ENCODE measurements at places on chromosomes 4 and X. TPM values are rescaled to one million over a fixed set of nuclear protein-coding genes. Genes with fewer than 3 reads are reported as not detected.

CYLC1 gene
- not detected for total RNA-seq

KLHL4 gene
- 3.1 TPM for total RNA-seq

FATE1 gene
- not detected for total RNA-seq

SMC1A gene
- total RNA-seq = 62.9 TPM

FAM9B gene
- not detected for total RNA-seq

RTL3 gene
- not detected for total RNA-seq

CENPC gene
- 4.3 TPM for total RNA-seq

CEP135 gene
- total RNA-seq = 4.3 TPM

PRR32 gene
- total RNA-seq = not detected

MRFAP1L1 gene
- 32.0 TPM for total RNA-seq

SUPT20HL2 gene
- not detected for total RNA-seq

CLDN34 gene
- not detected for total RNA-seq

TNIP3 gene
- 0.22 TPM for total RNA-seq

AMOT gene
- total RNA-seq = 0.02 TPM

PROM1 gene
- 0.09 TPM for total RNA-seq

NLGN3 gene
- 1.2 TPM for total RNA-seq

VCX gene
- total RNA-seq = not detected

DRP2 gene
- total RNA-seq = 0.18 TPM

CAPN6 gene
- total RNA-seq = not detected

Measured in A549 treated with CORT108297 at 1 μM for 4 hours (cell line).